Cardiac fibroblast (primary cell): ENCODE measurements at places on chromosomes 7 and 10.

DNA sequence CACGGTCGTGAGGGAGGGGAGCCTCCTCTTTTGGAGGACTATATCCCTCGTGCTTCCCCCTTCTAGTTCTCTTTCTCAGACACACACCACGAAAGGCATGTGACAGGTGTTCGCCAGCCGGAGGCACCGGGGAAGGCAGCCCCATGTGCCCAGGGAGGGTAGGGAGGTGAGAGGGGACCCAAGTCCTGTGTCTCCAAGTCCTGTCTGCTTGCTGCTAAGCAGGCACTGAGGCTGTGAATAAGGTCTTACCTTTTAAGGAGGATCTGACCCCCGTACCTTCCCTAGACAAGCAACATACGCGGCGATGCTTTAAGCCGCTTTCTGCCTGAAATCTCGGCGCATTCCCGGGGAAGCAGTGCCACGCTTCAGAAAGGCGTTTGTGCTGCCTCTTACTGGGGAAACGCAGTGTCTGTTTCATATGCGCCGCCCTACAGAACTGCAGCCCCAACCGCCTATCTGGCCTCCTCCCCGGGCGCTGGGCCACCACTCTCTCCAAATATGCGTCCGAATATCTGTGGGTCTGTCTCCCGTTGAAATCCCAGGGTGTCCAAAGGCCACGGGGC lies 770 bp downstream of the PLXNA4 start:
- DNase-seq = peak; percentile 76

DNA sequence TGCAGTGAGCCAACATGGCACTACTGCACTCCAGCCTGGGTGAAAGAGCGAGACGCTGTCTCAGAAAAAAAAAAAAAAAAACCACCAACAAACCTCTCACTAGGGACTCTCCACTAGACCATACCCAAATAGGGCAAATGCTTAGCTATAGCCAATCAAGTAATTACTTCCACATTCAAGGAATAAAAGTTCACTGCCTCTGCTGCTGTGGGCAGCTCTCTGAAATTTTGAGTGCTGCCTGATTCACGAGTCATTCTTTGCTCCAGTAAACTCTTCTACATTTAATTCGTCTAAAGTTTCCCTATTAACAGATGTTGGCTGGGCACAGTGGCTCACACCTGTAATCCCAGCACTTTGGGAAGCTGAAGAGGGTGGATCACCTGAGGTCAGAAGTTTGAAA lies 4.7 kb upstream of the NRBF2 start:
- no peak for DNase-seq

- DNase-seq = no peak
Measured at GRCh38 chr10:10959666-10960065, 58.0 kb upstream of the CELF2 start.

- DNase-seq = peak; percentile 73
Measured at GRCh38 chr10:14578060-14578952, 196.4 kb downstream of the FAM107B start.

- no peak for DNase-seq
Measured at GRCh38 chr7:29003703-29004102, 45.6 kb upstream of the TRIL start.
